GM12865 (cell line): ENCODE measurements at places on chromosomes 12 and 14.

GRCh38 chr14:54126947-54127346 lies 170.3 kb upstream of the BMP4 start:
- DNase-seq = no peak

DNA sequence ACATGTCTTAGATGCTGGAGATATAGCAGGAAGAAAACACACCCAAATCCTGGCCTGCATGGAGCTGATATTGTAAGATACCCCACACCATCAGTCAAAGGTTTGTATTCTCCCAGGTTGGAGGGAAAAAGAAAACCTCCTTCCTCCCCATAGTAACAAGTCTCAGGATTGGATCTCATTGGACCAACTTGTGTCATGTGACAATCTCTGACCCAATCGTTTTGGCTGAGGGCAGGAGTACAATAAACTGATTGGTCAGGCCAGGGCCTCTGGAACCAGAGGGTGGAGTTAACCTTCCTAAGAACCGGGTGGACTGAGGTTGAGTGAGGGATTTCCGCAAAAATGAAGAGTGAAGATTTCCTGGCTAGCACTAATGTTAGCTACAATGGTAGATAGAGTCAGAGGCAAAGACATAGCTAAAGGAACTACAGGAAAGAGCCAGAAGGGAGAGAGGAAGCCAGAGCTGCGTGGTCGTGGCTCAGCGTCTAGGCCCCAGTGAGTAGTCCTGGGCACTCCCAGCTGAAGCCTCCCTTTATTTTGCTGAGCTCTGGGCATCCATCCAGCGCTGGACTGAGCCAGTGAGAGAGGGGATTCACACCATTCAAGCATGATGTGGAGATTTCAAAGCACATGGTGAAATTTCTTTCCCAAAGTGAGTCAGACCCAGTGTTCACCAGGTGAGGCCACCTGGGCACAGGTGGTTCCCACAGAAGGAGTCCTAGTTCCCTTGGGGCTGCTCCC lies 219.9 kb downstream of the AACS start:
- DNase-seq = peak; percentile 21

- peak; percentile 30 for DNase-seq
These were observed 503.5 kb downstream of the LRFN5 start for GRCh38 chr14:42110167-42110566.

DNA sequence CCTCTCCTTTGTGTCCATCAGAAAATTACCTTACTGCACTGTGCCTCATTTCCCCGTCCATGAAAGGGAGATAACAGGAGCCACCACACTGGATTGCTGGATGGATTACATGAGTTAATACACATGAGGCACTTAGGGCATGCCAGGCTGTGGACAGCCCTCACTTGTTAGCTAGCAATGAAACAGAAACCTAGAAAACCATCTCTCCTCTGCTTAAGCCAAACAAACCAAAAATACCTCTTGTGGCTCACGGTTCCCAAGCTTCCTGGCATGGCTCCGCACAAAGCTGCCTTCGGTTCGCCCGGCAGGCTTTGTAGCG lies 660 bp upstream of the HCFC2 start:
- DNase-seq = peak; percentile 55

GRCh38 chr12:69066492-69067373 lies 133.8 kb upstream of the CPM start:
- DNase-seq = no peak

GRCh38 chr12:75961878-75962277 lies 69.7 kb downstream of the PHLDA1 start:
- DNase-seq = no peak

GRCh38 chr14:25516838-25517237 lies 466.9 kb upstream of the STXBP6 start:
- DNase-seq = no peak

GRCh38 chr14:104116288-104116755 lies 22.1 kb upstream of the KIF26A start:
- no peak for DNase-seq

DNA sequence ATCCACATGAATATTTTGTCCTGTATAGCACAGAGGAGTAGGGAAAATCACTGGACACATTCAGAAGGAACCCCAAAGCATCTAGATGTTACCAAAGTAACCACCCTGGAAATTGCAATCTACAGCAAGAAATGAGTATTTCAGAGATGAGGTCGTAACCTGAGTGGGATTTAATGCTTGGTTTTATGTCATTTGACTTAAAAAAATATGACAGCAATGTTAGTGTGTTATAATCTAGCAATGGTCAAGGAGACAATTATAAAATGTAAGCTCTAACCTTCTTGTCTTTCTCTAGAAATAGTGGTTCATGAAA lies 256.6 kb downstream of the NAV3 start:
- DNase-seq = no peak

GRCh38 chr12:58731096-58731495 lies 189.2 kb downstream of the LRIG3 start:
- DNase-seq = no peak

- no peak for DNase-seq
These were observed 214.5 kb downstream of the BTG1 start for GRCh38 chr12:91931111-91931510.

DNA sequence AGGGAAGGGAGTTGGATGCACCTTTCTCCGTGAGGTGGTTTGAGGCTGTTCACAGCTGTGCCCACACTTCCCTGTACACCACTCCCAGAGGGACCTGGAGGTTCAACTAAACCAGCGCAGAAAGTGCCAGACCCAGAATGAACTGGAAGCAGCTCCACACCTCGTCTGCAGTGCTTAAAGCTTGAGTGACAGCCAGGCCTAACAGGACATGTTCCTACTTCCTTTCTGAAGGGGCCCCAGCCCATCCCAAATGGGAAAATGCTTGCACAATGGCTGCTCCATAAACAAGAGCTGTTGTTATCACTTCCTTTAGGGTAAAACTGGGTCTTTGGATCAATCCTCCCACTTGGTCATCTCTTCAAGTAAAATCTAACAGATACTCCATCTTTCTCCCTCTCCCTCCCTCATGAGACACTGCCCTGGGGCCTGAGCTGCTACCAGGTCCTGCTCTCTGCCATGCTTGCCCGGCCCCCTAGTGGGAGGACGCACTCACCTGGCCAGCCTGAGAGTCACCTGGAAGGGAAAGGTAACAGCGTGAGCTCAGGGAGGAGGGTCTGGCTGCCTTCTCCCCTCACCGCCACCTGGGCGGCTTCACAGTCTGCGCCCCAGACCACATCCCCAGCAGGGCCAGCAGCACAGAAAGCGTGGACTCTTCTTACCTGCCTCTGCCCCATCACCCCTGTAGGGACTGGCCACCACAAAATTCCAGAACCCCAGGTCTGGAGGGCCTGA lies 33.5 kb downstream of the ISCA2 start:
- no peak for DNase-seq

DNA sequence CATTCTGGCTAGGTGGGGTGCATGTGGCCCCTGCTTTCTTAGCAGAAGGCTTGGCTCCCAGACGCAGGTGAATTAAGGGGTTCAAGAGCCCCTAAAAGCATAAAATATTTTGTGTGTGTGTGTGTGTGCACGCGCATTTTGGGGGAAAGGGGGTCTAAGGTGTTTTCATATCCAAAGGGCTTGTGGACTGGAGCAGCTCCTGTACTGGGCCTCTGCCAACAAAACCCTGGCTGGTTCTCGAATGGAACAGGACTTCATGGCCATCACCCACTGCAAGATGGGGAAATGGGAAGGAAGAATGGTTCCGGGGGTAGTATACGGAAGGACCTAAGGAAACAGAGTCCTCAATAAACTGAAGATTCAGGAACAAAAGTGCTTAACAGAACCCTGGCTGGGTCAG lies 3.9 kb upstream of the ATN1 start:
- DNase-seq = no peak

GRCh38 chr12:125125271-125125670 lies 60.0 kb downstream of the AACS start:
- DNase-seq = no peak

DNA sequence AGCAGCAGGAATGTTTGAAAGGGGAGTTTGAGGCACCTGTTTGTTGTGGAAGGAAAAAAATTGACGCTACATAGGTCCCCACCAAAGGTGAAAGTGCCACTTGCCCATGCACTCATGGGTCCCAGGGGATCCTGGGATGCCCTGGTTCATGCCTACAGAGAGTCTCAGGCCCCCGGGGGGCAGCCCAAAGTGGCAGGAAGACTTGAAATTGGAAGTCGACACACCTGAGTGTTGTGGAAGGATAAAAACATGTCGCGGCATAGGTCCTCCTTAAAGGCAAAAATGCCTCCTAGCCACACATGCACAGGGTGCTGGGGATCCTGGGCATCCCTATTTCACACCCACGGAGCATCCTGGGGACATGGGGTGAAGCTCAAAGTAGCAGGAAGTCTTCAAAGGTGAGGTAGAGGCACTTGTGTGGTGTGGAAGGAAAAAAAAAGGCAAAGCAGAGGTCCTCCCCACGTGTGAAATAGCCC lies 576.1 kb downstream of the ALG10 start:
- no peak for DNase-seq

DNA sequence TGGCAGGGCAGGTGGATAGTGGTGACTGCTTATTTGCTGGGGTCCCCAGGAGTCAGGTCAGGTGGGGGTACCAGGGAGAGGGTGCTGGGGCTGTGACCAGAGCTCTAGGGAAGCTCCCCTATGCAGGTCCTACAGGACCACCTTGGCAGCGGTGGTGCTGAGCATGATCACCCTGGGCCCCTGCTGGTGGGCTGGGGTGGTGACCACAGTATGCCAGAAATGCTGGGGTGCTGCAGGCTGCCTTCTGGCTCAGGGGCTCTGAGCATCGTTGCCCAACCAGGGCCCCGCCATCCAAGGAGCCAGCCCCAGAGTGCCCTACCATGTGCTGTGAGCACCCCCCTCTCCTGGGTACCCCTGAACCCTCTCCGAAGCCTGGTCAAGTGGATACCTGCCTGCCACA lies 17.5 kb upstream of the NUDT14 start:
- DNase-seq = no peak

DNA sequence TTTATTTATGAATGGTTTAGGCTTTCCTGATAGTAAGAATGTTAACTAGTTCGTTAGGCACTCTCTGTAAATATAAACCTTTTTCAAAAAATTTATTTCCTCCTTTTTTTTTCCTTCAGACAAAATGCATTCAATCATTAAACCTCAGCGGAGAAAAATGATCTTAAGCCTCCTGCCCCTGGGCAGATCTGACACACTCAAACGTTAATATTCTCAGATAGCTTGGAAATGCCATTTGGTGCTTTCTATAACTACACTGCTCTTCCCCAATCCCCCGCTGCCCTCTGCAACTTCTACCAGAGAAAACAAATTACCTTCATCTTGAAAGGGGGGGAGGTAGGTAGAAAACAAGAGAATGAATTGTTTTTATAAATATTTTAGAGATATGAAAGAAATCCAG lies 521.2 kb downstream of the MED13L start:
- DNase-seq = no peak

DNA sequence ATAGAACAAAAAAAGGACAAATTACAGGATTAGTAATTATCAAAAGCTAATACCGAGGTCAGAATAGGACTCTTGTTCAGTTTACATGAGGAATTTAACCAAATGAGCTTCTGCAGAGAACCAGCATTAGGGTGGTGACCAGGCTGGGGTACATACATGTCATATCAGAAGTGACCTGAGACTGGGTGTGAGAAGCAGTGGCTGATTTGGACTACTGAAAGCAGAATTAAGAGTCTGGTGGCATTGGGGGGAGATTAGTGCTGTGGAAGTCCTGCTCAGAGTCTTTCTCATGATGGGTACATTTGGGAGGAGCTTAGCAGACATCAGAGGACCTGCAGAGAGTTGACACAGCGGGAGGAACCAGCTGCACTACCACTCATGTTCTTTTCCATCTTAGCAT lies 21.7 kb downstream of the TRAF3 start:
- DNase-seq = peak; percentile 90

GRCh38 chr14:91904483-91904882 lies 37.1 kb upstream of the TC2N start:
- no peak for DNase-seq

DNA sequence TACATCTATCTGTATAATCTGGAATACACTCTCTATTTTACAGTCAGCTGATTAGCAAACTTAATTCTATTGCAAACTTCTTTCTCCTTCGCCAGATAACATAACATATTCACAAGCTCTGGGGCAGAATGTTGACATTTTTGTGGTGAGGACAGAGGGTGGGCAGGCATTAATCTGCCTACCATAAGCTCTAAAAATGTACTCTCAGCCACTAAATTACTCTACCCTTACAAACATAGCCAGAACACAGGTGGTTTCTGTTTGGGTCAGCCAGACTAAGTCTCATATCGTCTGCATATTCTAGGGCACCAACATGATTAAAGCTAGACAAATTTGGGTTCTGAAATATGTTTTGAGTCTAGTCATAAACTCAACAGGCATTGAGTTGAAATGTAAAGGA lies 90.1 kb downstream of the SLC6A15 start:
- DNase-seq = peak; percentile 8

- DNase-seq = no peak
These were observed 122.0 kb downstream of the KCNC2 start for GRCh38 chr12:75087654-75088053.

GRCh38 chr14:48536318-48536717 lies 860.9 kb upstream of the MDGA2 start:
- DNase-seq = no peak

GRCh38 chr14:95953111-95953724 lies 76.6 kb downstream of the TUNAR start:
- no peak for DNase-seq

GRCh38 chr12:47004634-47005033 lies 74.8 kb upstream of the PCED1B start:
- no peak for DNase-seq
